HFF-Myc (cell line): ENCODE measurements at places on chromosomes 7 and 10.

GRCh38 chr10:78442836-78443550 lies 409.3 kb downstream of the RPS24 start:
- peak; percentile 47 for DNase-seq

- DNase-seq, result no peak
These were observed 31.6 kb downstream of the CHRM2 start for GRCh38 chr7:136900005-136900404.

DNA sequence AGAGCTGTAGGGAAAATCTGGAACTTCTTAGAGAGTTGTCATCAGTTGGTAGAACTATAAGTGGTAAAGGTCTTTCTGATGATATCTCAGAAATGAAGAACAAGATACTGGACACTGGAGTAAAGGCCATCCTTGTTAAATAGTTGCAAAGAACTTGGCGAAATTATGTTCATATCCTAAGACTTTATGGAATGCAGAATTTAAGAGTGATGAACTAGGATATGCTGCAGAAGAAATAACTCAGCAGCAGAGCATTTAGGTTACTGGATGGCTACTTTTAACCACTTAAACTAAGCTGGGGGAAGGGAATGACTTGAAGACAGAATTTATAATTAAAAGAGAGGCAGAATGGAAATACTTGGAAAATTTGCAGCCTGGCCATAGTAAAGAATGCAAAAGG lies 23.7 kb downstream of the PTEN start:
- no peak for DNase-seq

DNA sequence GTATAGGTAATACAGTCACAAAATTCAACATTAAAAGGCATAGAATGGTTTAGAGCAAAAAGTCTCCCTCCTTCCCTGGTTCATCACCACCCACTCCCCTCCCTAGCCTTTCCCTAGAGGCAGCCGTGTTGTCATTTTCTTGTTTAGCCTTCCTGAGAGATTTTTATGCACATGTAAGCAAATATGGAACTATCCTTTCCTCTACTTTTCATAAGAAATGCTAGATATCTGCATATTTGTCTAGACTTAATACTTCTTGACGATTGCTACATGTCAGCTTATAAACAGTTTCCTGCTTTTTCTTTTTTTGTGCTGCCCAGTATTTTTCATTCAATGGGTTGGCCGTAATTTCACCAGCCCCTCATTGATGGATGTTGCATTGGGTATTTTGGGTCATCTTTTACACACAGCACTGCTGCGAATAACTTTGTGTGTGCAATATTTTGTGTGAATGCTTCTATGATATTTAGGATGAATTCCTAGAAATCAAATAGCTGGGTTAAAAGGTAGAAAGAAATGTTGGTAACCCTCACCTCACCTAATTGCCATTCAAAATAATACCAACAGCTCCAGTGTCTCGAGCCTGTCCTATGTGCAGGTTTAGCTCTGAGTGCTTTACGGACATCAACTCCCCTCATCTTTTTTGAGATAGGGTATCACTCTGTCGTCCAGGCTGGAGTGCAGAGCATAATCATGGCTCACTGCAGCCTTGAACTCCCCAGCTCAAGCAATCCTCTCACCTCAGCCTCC lies 6.9 kb downstream of the IRF5 start:
- DNase-seq, result no peak

DNA sequence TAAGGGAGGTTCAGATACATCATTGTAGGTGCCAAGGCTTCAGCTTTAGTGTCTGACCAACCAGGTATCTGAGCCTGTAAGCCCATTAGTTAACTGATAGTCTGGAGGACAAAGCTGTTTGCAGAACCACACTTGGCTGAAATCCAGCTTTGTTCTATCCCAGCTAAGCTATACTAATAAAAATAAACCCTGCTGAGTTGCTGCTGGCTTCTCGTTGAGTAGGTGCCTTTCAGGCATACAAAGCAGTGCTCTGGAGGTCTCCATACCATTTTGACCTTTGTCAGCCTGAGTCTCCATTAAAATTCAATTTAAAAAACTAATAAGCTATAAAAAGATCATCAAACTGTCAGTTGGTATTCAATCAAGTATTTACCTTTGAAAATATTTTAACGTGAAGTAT lies 22.0 kb downstream of the CDCA7L start:
- no peak for DNase-seq

DNA sequence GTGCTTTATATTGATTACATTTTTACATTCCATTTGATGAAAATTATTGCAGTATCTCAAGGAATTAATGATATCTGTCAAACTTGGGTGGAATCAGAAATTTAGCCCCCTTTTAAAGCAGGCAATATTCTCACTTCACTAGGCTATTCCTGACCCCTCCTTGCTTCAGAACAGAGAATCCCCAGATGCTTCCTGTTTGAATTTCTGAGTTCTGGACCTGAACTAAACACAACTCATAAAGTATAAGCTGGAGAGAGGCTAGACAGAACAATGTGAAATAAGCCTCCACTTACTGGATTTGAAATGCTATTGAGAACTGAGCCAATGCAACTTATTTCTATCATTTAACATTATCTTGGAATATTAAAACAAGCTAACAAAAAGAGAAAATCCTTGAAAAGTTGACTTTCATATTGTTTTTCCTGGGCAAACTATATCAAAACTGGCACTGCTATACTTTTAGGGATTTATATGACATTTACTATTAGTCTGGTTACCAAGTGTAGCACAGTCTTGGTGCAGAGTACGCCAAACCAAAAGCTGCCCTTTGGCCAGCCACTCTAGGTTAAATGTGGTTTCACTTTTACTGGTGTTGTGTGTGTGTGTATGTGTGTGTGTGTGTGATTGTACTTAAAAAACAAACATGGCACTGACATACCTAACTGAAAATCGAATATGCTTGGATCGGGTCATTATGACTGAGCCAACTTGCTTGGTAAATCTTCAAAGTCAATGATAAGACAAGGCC lies 19.0 kb upstream of the AGMO start:
- DNase-seq, result no peak

DNA sequence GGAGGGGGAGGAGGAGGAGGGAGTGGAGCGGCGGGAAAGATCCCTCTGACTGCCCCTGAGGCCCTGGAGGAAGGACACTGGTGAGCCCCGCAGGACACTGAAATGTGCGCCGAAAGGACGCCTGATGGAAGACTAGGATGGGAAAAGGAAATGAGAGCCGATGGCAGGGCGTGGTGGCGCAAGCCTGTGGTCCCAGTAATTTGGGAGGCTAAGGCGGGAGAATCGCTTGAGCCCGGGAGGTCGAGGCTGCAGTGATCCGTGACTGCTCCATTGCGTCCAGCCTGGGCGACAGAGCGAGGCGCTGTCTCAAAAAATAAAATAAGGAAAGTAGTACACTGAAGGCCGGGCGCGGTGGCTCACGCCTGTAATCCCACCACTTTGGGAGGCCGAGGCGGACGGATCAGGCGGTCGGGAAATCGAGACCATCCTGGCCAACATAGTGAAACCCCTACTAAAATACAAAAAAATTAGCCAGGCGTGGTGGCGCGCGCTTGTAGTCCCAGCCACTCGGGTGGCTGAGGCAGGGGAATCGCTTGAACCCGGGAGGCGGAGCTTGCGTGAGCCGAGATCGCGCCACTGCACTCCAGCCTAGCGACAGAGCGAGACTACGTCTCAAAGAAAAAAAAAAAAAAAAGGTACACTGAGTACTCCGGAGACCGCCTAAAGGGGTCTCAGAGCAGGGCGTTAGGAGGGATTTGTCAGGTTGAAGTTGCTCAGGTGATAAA lies 561 bp upstream of the HNRNPF start:
- DNase-seq, result no peak

- DNase-seq, result peak; percentile 36
These were observed 325.7 kb downstream of the PARD3 start for GRCh38 chr10:34489411-34489810.

DNA sequence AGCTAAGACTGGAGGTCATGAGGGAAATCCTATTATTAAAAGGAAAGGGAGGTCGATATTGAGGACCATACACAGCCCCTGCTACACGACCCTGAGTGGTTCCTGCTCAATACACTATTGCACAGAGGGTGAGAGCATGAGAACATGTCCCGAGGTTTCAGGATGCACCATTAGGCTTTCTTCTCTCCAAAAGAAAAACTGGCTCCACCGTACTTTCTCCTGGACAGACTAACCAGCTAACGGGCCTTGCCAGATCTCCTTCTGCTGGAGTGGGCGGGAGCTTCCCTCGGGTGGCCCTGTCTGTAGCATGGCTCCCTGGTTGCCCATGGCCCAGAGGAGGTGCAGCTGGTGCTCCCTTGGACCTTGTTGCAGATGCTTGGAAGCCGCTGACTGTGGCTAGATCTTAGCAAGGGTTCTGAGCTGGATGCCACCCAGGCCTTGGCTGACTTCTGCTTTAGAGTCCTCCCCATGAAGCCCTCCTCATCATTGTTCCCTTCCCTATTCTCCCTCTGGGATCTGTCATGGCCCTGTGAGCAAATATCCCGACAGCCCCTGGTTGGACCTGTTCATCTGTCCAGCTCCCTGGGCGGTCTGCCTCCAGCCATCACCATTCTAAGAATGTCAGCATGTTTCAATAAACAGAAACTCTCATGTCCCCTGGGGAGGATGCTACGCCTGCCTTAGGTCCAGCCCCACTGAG lies 52.9 kb upstream of the SHH start:
- no peak for DNase-seq

DNA sequence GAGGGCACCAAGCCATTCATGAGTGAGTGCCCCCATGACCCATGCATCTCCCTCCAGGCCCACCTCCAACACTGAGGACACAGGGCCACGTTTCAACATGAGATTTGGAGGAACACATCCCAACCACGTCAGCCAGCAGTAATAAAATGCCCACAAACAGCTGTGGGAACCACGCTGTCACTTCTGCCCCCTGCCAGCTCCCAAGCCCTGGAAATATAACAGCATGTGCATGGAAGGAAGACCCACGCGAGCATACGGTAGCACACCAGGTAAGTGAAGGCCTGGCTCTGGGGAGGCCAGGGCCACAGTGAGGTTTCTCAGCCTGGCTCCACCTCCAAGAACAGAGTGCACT lies 168.9 kb upstream of the PFKP start:
- DNase-seq, result no peak

GRCh38 chr10:103171278-103171677 lies 21.8 kb downstream of the NT5C2 start:
- no peak for DNase-seq

DNA sequence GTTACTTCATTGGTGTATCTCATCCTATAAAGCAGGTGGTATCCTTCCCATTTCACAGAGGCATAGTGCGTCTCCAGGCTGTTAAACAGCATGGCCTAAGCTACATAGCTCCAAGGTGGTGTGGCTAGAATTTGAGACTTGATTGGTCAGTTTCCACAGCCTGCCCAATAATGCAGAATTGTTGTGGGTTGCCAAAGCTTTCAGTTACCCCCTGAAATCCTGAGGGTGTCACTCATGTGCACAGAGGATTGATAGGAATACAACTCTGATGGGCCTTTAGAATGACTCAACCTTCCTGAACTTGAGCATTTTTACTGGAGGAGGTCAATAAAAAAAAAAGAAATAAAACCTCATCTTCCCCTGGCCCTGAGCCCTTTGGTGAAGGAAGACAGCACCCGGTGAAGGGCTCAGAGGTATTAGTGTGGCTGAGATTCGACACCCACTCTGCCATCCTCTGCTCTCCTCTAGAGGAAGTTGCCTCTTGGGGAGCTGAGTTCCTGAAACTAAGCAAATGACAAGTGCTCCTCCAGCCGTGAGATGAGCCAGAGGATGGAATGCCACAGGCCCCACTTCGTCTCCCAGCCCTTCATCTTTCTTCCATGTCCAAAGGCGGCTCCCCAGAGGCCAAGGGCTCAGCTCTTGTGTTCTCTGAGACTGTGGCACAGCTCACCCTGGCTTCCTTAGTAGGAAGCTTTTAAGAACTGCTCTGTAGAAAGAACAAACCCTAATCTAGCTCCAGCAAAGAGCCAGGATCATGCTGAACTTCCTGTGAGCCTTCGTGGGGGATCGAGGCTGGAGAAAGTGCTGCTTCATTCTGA lies 1.0 kb downstream of the ACSL5 start:
- DNase-seq, result no peak
